ENCODE measurements at places on chromosomes 7 and 10.

DNA sequence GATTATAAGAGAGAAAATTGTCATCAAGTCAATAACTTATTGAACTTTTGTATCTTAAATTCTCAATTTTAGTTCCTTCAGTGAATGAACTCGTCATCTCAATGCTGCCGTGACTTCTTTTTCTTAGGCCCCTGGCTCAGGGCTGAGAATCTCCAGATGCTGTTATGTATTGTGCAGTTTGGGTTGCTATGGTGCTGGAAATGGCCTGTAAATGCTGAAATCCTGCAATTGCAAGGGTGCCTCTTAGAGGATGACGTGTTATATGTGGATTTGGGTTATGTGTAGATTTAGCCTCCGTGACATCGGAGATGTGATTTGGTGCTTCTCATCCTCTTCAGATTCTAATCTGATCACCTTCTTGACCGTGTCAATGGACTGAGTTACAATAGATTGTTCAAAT lies 55.7 kb upstream of the ZRANB1 start:
- DNase-seq: no peak

DNA sequence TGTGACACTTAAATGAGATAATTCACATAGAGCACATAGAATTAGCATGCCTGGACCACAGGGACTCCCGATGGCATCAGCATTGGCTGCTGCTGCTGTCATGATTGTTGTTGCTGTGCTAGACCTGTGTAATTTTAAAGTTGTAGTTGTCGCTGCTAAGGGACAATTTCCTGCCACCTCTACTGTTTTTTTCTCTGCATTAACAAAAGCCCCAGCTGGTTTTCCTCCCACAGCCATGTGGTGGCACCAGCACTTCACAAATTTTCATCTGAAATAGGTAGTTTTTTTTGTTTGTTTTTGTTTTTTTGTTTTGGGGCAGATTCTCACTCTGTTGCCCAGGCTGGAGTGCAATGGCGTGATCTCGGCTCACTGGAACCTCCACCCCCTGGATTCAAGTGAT lies 25.4 kb upstream of the PRXL2A start:
- peak; percentile 77 for DNase-seq

GRCh38 chr7:121126801-121127534 lies 138.5 kb downstream of the CPED1 start:
- DNase-seq: peak; percentile 34

DNA sequence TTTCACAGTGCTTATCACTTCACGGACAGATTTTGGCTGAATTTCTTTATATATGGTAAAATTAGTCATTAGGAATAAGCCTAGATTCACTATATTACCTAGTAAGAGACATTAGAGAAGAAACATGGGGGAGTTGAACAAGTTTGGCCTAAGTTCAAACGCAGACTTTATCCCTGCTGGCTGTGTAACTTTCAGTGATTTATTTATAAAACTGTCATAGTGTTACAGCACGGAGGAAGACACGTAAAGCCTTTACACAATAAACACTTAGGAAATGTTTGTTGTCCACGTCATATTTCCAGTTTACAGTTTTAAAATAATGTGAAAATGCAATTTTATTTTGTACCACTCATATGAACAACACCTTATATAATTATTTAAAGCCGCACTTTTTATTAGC lies 661.5 kb downstream of the MAGI2 start:
- DNase-seq: no peak

GRCh38 chr7:55533729-55534080 lies 38.6 kb downstream of the VOPP1 start:
- DNase-seq: no peak

- peak; percentile 66 for DNase-seq
Observed at GRCh38 chr7:6026011-6026819, 5.0 kb upstream of the ANKRD61 start.

- DNase-seq: no peak
Observed at GRCh38 chr7:68785036-68785435, 813.2 kb upstream of the AUTS2 start.

DNA sequence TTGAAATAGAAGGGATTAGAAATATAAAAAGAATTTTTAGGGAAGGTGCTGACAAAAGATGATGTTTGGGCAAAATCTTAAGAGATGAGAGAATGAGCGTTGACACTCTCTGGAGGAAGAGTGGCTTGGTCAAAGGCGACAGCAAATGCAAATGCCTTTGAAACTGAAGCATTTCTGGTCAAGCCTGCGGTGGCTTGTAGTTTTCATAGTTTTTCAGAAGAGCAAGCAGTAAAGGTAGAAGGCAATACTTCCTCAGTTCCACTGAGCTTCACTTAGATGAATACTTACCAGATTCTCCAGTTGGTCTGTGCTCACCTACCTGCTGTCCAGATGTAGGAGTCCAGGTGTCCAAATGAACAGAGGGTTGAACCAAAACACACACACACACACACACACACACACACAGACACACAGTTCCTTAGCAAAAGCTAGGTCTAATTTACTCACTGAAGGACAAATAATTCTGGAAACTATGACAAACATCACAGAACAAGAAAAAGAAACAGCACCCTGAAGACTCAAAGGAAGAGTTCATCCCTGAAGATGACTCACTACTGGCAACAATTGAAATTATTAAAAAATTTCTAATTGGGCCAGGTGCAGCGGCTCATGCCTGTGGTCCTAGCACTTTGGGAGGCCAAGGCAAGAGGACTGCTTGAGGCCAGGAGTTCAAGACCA lies 12.1 kb upstream of the STK17A start:
- DNase-seq: no peak

DNA sequence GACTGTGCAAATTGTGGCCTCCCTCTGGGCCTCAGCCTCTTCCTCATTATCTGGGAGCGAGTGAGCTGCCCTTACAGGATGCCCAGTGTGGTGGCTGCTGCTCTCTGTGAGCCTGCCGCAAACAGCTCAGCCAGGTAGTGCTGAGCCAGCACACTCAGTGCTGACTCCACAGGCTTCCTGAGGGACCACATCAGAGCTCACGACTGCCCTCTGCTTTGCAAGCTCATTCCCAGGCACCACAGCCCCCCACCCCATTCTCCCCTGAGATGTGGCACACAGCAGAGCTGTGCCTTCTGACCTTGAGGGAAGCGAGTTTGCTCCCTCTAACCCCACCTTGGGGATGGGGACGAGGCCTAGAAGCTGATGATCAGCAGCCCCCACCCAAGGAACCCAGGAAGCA lies 230.5 kb upstream of the PPP2R2D start:
- no peak for DNase-seq

DNA sequence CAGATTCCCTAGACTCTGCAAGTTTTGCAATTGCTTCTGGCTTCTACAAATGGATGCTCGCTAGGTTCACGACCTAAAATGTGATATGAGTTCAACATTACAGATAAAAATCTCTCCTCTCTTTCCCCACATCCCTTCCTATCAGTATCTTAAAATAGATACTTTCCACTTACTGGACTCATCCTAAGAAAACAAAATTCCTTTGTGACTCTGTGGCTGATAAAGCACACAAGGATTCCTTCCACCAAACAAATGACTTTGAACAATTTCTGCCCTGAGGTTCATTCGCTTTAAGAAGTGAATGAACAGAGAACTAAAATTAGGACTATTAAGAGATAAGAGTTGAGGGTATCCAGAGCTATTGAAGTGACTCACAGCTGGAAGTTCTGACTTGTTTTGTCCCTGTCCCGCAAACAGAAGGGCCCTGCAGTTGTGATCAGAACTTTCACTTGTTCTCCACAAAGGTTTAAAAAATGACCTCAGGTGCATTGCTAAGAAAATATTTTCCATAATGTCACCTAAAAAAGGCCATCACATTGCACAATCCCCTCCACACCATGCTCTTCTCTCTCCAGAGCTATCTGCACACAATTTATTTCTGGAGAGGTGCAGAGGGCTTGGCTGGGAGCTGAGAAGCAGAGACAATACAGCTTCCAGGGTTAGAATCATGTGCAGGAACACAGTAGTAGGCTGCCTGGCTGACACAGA lies 96.1 kb downstream of the PIP4K2A start:
- DNase-seq: no peak

DNA sequence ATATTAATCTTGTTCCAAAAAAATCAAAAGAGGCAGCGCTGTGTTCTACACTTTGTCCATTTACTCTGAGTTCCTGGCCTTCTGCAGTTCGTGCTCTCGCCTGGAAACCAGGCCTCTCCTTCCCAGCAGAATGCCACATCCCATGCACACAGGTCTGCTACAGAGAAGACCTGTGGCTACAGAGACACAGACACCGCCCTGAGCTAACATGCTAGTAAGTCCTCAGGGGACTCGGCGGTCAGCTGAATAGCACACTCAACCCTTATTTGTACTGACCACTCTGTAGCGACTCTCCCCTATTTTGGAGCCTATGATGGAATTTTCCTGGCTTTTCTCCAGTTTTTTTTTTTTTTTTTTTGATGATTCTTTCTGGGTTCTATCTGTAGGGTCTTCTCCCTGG lies 12.8 kb downstream of the CREB3L2 start:
- DNase-seq: no peak

DNA sequence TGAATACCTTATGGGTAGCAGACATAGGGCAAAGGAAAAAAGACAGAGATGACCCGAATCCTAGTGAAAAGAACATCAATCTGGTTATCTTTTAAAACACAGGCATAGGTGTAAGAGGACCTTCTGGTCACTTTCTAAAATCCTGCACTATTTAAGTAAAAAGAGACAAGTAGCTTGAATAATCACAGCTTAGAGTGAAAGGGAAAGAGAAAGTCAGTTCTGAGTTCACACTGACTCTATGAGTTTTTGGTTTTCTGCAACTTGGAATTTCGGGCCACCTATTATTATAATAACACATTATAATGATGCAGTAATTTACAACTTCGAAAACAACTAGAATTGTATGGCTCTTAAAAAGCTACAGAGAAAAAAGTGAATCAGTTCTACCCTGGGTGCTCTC lies 247.8 kb downstream of the DOCK4 start:
- DNase-seq: no peak

GRCh38 chr10:132572545-132572937 lies 35.0 kb downstream of the INPP5A start:
- peak; percentile 43 for DNase-seq

- DNase-seq: peak; percentile 25
Observed at GRCh38 chr7:55526770-55527169, 45.5 kb downstream of the VOPP1 start.

GRCh38 chr10:102455893-102456471 lies 4.6 kb upstream of the C10orf95 start:
- no peak for DNase-seq

GRCh38 chr10:17431871-17432311 lies 22.5 kb downstream of the ST8SIA6 start:
- DNase-seq: no peak

DNA sequence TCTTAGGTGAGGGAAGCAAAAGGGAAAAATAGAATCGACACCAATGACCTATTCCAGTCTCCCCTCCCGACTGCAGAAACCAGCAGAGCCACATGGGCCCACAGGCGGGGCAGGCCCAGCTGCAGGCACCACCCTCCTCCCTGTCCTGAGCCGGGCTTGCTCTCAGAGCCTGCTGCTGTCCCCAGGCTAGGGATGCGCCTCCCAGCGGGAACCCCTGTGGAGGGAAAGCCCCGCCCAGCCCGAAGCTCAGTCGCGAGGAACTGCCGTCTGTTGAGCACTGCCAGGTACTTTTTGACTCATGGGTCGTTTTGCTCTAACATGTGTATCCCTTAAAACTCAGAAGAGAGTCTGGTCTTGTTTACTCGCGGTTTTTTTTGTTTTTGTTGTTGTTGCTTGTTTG lies 124.5 kb upstream of the RET start:
- no peak for DNase-seq

DNA sequence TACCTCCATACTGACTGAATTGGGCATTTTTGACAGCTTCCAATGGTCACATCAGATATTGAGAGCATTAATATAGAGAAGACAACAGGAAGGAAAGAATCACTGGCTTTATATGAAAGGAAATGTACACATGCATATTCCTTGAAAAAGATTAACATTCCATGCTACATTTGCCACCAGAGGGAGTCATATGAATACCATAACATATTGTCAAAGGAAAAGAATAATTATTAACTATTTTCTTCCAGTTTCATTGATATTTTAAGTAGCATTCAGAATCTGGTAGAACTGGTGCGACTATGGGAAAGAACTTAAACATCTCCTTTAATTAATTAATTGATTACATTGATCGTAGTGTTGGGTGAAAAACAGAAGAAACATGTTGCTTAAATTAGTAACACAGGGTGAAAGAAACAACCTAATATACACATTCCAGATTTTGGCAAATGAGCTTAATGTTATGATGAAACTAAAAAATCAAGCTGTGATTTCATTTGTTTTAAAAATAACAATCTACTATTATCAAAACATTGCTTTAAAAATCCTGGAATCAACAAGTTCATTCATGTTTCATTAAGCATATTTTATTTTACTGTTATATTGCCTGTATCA lies 71.5 kb downstream of the GPR85 start:
- peak; percentile 24 for DNase-seq

GRCh38 chr10:69911613-69912528 lies 110.2 kb downstream of the COL13A1 start:
- no peak for DNase-seq

GRCh38 chr10:14659626-14660196 lies 115.0 kb downstream of the FAM107B start:
- peak; percentile 93 for DNase-seq

GRCh38 chr10:30192846-30193608 lies 133.6 kb upstream of the JCAD start:
- no peak for DNase-seq

GRCh38 chr10:87860156-87860795 lies 3.1 kb downstream of the KLLN start:
- peak; percentile 99 for DNase-seq

GRCh38 chr7:12803542-12803941 lies 116.1 kb downstream of the ARL4A start:
- DNase-seq: no peak

GRCh38 chr10:132270256-132270655 lies 37.5 kb downstream of the STK32C start:
- no peak for DNase-seq

GRCh38 chr10:47181052-47181849 lies 118.7 kb upstream of the GDF10 start:
- DNase-seq: no peak

DNA sequence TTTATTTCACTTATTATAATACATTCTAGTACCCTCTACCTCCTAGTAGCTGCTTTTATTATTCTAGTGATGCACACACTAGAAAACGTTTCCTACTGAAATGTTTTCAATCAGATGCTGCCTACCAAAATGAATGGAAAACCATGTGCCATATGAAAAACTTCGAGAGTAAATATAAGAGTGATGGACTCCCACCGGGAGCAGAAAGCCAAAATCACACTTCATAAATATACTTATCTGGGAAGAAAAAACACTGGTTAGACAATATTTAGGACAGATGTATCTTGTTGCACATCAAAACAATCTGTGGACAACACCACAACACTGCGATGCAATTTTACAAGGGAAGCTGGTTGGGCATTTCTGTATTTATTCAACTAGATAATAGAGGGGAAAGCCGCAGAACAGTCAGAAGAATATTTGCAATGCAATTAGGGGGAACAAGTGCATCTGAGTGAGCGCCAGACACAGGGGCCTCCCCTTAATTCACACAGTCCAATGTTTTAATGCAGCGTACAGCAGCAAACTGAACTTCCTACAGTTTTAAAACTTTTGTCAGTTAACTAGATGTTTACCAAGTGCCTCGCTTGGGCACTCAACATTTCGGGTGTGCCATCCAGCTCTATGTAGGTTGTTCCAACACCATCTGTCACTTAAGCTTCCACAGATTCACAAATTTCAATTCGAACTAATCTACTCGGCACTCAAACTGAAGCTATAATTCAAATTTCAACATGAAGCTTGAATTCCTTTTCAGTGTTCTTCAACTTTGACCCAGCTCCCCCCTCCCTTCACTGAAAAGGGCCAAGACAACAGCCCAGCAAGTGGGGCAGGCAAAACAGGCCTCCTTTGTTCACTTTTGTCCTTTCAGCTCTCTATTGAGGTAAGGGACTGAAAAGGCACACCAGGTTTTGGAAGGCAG lies 7.4 kb downstream of the NRCAM start:
- no peak for DNase-seq

- no peak for DNase-seq
Observed at GRCh38 chr7:39967406-39968161, 17.5 kb downstream of the CDK13 start.

Measured in Kasumi-1 (cell line).